Activated CD8-positive, alpha-beta memory T cell treated with anti-CD3 and anti-CD28 coated beads for 4 hours (primary cell): ENCODE measurements at places on chromosomes 1 and 21.

- no peak for DNase-seq
Observed at GRCh38 chr21:41877901-41878830, 978 bp downstream of the PRDM15 start.

DNA sequence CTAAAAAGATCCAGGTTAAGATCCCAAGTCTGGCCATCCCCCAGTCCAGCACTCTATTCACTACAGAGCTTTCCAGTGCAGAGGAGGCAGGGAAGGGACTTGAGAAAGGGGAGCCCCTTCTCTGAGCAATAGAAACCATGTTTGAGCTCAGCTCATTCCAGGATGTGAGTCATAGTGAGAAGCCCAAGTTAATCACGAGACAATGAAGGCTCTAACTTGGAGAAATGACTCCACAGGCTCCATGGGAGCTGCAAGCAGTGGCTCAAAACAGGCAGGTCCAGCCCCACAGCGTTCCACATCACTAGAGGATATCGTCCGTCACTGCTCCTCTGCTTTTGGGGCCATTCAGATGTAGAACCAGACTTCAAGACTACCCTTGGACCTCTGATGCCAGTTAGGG lies 59.1 kb downstream of the CAMK2N1 start:
- no peak for DNase-seq

DNA sequence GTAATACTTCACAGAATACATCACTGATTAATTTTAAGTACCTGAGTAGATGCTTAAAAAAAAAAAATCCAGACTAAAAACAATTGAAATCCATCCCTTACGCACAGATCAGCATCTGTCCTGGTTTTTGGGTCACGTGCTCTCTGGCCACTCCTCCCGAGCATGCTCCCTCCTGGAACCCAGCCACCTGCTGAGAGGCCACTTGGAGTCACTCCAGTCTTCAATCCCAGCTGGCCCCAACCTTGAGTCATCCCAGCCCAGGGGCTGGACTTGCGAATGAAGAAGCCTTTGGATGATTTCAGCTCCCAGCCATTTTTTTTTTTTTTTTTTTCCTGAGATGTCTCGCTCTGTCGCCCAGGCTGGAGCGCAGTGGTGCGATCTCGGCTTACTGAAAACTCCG lies 8.9 kb downstream of the MAP1LC3C start:
- no peak for DNase-seq

DNA sequence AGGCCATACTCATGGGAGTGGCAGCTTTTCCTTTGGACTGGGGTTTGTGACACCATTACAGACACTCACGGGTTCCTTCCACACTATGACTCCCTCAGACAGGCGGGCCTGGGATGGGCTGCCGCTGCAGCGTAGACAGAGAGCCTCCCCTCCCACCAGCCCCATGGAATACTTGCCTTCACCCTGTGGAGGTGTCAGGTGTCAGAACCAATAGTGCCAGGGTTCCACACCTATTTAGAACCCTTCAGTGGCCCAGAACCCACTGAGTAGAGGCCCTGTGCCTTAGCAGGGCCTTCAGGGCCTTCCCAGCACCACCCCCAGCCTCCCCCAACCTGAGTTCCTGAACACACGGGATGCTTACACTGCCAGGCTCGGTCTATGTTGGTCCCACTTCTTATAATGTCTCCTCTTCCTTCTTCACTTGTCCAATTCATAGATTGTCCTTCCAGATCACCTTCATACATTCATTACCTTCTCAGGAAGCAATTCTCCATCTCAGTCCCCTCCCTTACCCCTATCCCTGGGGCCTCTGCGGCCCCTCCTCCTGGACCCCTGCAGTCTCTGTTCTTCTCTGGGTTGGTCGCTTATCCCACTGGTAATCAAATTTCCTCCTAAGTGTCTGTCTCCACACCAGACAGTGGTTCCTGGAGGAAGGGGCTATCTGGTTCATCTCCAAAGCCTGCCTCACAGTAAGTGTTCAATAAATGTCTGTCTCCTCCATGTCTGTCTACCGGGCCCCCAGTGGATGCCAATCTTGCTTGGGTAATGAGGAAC lies 1.4 kb upstream of the RHBG start:
- DNase-seq: no peak

DNA sequence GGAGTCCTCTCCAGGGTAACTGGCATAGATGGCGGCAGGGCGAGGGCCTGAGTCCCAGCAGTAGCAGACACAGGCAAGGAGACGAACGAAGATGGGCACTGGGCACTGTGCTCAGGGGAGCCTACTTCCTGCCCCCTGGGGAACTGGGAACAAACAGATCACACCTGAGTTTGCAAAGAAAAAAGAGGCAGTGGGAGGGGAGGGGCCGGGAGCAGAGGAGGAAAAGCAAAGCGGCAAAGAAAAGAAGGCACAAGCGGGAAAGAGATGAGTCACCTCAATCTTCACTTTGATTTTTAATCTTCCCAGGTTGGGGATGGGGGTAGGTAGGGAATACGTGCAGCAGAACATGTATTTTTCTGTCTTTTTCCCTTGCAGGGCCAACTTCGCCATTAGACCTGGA lies 44.0 kb downstream of the ZSCAN20 start:
- DNase-seq: no peak

- no peak for DNase-seq
Observed at GRCh38 chr1:186494832-186495271, 33.9 kb upstream of the PDC start.

DNA sequence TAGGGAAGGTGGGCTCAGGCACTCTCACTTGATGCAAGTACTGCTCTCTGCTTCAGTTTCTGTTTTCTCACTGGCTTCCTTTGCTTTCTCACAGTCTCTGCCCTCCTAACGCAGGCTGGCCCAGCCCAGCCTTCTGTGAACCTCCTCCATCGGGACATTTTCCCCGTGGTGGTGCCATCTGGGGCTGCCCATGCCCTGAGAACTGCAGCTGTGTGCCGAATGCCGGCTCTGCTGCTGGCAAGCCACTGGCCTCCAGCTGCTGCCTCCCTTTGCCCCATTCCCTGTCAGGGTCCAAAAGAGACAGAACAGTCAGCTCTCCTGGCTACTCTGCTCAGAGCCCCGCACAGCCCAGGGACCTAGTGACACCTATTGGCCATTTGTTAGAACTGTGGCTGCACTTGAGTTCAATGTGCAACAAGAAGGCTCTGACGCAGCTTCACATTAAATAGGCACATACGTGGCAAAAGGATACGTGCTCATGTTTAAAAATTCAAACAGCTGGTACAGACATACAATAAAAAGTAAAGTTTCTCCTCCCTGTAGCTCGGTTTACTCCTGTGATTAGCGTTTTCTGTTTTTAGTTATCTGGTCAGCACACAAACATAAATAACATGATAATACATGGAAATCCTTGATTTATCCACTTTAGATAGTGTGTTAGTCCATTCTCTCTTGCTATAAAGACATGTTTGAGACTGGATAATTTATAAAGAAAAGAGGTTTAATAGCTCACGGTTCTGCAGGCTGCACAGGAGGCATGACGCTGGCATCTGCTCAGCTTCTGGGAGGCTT lies 46.6 kb downstream of the FCRL5 start:
- no peak for DNase-seq

DNA sequence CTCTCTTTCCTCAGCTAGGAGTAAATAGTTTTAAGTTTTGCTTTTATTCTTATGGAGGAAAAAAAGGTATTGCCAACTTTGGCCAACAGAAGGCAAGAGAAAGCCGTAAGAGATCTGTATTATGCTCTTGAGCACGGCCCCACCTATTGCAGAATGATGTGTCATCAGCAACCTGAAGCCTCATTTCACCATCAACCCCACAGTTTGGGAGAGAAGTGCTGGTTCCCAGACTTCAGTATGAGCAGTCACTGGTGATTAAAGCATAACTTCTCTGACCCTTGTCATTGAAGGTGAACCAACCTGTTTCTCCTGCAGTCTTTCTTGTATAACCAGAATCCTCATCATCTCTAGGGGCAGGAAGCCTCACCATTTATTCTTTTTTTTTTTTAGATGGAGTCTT lies 100.2 kb downstream of the SIPA1L2 start:
- DNase-seq: no peak

- peak; percentile 14 for DNase-seq
Observed at GRCh38 chr1:223748773-223749733, 36.7 kb downstream of the CAPN2 start.

- DNase-seq: no peak
Observed at GRCh38 chr1:198776602-198777029, 137.8 kb downstream of the PTPRC start.

GRCh38 chr1:212862111-212862690 lies 4.1 kb downstream of the FLVCR1 start:
- no peak for DNase-seq

DNA sequence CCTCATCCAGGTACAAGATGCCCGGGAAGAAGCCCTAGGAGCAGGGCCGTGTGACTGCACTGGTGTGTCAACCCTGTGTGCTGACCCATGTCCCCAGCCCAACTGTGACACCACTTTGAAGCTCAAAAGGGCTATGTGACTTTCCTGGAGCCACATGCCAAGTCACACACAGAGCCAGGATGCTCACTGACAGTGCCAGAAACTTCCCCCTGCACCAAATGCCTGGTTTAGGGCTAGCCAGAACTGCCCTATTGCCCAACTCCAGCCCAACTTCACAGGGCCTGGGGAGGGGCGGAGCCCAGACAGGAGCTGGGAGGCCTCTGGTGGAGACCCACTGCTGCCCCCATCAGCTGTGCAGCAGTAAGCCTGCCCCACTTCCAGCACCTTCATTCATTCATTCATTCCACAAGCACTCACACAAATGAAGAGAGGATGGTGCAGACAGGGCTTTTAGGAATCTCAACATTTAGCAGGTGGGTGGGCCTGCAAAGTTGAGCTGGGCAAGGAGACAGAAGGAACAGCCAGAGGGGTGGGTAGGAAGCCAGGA lies 36.7 kb downstream of the KCNQ4 start:
- DNase-seq: no peak

GRCh38 chr21:31803039-31804007 lies 69.5 kb upstream of the HUNK start:
- no peak for DNase-seq

DNA sequence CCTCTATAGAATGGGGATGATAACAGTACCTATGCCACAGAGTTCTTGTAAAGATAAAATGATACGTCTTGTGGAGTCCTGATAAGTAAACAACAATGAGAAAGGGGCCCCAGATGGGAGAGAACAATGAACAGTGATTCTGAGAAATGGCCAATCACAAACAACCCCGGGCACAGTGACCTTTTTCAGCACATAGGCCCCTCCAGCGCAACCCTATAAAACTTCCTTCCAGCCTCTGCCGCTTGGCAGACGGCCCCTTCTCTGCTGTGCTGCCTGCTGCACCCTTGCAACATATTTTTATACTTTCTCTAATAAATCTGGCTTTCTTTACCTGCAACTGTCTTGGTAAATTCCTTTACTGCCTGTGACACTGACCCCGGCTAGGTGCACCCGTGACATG lies 8.9 kb downstream of the RCAN1 start:
- no peak for DNase-seq

DNA sequence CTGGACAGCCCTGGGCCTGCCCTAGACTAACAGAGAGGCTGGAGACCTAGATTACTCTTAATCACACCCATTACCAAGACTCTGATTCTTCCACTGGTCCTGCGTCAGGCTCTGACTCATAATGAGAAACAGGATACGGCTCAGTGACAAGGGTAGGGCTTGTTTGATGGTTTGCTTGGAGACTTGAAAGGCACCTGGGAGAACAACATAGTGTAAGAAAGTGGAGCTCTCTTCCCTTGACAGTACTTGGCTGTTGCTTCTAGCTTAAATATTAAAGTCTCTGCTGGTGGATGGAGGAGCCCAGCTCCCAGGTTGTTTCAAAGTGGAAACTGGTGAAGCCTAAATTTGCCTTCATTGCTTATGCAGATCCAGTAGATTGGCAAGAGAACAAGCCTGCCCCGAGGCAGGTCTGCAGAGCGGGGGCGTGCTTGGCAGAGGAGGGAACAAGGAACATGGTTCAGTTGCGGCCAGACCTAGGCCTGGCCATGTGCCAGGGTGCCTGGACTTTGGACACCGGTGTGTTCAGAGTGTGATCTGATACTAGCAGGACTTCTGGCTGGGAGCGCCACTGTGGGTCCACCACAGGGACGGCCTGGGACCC lies 480.6 kb downstream of the CAMTA1 start:
- DNase-seq: no peak

DNA sequence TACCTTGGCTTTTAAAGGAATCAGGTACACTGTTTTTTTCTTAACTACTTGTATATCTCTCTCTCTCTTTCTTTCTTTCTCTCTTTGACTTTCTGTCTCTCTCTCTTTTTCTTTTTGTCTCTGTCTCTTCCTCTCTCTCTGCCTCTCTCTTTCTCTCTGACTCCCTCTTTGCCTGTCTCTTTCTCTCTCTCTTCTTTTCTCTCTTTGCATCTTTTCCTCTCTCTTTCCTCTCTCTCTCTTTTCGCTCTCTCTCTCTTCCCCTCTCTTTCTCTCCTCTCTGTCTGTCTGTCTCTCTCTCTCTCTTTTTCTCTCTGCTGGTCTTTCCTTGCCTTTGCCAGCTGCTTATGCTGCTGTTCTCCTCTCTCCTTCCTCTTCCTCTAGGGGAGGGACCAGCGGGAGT lies 143.2 kb downstream of the TRIM33 start:
- no peak for DNase-seq

- DNase-seq: no peak
Observed at GRCh38 chr21:38310646-38311485, 54.1 kb downstream of the KCNJ15 start.

DNA sequence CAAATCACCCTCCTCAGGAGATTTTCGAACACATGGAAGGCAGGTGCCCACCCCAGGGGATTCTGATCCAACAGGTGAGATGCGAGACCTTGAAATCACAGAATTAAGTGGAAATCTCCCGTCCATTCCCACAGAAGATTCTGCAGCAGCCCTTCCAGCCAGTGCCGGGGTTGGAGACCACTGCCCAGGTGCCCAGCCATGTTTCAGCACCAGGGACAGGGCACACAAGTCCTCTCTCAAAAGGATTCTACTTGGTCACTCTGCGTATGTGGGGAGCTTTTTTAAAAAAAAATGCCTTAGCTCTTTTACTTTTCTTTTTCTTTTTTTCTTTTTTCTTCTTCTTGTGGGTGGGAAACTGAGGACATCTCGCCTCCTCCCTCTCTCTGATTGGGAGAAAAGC lies 80.7 kb downstream of the VWA5B1 start:
- no peak for DNase-seq

DNA sequence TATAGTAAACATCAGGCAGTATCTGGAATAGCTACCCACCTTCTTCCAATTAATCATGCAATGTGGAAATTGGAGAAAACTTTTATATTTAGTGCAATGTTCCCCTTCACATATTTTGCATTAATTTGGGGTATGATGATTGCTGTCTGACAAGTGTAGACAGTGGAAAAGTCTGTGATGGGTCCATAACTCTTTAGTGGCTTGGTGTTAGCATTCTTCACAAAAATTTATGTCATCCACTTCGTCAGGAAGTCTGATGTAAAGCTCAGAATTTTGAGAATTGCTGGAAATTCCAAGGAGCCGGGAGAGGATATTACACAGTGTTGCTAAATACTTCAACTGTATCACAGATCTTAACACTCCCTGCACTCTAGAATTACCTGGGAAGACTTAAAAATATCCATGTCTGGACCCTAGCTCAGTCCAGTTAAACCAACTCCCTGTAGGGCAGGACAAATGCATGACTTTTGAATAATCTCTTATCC lies 549.7 kb upstream of the PLXNA2 start:
- DNase-seq: no peak

DNA sequence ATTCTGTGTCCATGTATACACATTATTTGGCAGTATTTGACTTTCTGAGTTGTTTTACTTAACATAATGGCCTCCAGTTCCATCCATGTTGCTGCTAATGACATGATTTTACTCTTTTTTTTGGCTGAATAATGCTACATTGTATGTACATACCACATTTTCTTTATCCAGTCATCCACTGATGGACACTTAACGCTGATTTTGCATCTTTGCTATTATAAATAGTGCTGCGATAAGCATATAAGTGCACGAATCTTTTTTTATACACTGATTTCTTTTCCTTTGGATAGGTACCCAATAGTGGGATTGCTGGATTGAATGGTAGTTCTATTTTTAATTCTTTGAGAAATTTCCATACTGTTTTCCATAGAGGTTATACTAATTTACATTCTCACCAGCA lies 255.5 kb downstream of the GPR52 start:
- DNase-seq: no peak
